ENCODE measurements at places on chromosomes 13 and 19.

- DNase-seq: no peak
Observed at GRCh38 chr13:111506621-111507020, 186.2 kb downstream of the TEX29 start.

DNA sequence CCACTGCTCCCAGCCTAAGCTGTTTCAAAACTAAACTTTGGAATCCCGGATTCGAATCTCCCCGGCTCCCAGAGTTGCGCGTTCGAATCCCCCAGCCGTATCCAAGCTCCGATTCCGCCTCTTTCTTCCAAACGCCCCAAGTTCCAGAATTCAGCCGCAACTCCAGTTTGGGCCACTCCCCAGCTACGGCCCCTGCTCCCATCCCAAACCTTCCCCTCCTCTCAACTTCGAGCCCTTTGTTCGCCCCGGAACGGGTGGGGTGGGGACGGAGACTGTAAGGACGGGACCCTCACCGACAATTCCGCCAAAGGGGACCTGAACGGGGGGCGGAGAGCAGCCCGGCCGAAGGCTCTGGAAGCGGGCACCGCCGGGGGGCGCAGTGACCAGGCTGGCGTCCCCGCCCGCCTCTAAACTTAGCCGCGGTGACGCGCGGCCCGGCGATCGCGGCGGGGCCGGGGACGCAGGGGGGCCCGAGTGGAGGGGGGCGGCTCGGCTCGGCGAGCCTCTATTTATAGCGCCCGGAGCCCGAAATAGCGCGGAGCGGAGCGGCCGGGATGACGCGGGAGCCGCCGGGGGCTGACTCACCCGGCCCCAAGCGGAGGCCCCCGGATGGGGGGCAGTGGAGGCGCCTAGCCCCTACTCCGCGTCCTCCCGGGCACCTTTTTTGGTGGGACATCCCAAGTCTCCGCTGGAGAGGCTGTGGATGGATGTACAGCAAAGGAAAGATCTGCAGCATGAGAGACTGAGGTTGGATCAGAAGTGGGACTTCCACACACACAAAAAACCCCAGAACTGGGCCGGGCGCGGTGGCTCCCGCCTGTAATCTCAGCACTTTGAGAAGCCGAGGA is 4.9 kb upstream of the ERCC1 start:
- peak; percentile 32 for DNase-seq

DNA sequence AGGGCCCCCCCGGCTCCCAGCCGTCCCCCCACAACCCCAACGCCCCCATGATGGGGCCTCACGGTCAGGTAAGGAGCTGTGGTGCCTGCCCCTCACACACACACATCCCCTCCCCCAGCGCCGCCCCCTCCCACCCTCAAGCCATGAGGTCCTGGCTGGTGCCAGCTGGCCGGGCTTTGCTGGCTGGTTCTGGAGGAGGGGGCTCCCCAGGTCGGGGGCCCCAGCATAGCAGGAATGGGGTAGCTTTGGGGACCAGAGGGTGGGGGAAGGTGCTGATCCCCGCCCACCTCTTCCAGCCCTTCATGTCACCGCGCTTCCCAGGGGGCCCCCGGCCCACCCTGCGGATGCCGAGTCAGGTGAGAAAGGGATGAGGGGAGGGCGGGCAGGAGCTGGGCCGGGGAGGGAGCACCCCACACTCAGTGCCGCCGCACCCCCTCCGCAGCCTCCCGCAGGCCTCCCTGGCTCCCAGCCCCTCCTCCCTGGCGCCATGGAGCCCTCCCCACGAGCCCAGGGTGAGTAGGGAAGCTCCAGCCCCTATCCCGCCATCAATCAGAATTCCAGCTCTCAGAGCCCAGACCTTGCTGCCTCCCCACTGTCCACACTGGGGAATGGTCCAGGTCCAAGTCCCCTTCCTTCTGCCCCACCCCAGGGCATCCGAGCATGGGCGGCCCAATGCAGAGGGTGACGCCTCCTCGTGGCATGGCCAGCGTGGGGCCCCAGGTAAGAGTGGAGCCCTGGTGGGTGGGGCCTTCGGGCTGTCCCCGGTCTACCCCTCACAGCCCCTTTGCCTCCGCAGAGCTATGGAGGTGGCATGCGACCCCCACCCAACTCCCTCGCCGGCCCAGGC is 6.4 kb downstream of the ISYNA1 start:
- no peak for DNase-seq

DNA sequence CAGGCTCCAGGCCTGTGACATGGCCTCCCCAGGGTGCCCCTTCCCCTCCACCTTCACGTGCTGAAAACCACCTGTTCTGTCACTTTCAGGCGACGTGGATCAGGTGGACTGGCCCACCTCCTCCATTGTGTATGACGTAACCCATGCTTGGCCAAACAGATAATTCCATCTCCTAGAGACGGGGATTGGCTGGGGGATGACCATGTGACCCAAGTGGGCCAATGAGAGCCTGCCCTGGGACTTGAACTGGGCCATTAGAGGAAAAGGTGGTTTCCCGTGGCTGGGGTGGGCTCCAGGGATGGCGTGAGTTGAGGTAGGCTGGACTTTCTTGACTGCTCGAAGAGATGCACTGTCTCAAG is 3.6 kb upstream of the ADAMTSL5 start:
- no peak for DNase-seq

GRCh38 chr19:18427743-18428113 is 8.5 kb downstream of the SSBP4 start:
- DNase-seq: no peak

DNA sequence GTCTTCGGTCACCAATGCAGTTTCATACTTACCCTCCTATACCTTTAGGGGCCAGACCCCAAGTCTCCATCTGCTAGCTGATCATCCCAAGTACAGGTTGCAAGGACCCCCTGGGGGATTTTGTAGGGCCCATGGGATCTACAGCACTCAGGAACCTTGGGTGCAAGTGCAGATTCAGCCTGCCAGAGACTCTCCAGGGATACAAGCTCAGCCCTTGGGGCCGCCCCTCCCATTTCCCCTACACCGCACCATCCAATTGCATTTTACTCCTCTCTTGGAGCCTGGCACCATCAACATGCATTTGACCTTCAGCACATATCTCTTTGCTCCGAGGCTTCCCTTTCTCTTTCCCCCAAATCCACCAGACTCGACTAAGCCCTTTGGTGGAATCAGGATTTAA is 154.7 kb upstream of the ZNF536 start:
- DNase-seq: no peak

DNA sequence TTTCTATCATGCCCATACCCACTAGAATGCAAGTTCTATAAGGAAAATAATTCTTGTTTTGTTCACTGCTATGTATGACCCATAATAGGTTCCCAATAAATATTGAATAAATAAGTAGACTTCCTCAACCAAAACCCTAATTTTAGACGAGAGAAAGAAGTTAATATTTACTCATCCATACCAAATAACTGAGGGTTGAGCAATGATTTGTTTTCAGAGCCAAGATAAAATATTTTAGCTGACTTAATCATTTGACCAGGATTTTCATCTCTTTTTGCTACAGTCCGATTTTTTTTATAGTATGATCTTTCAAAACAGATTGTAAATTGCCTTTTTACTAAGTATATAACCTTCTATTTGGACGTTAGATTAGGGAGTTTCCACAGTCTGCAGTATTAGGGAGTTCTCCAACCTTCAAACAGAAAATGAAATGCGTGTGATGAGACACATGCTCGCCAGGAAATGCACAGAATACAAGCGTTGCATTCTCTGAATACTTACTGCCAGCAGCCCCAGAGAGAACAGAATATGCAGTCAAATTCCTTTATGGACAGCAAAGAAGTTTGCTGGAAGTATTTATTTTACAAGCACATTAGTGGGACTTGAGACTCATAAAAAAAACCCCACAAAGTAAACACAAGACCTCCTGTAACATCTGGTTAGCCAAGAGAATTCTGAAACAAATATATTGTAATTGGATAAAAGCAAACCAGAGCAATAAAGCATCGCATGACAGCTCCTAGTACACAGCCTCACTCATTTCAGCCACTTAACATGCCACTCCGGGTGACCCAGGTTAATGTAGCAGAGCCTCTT is 230.0 kb downstream of the MYO16 start:
- no peak for DNase-seq

- peak; percentile 59 for DNase-seq
Observed at GRCh38 chr19:49415102-49415809, 8.0 kb downstream of the PTH2 start.

DNA sequence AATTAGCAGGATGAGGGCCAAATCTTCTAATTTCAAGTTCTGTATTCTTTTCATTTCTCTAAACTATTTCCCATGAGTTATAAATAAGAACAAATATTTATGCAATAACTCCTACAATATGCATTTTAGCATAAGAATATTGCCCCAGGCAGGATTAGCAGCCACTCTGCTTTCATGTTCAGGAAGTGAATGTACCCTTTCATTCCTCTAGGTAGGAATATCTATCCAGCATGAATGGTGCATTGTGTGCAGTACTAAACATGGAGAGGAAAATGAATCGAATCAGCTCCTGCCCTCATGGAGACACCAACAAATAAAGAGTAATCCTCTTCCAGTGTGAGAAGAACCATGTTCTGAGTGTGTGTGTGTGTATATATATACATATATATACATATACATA is 41.0 kb downstream of the LHFPL6 start:
- no peak for DNase-seq

DNA sequence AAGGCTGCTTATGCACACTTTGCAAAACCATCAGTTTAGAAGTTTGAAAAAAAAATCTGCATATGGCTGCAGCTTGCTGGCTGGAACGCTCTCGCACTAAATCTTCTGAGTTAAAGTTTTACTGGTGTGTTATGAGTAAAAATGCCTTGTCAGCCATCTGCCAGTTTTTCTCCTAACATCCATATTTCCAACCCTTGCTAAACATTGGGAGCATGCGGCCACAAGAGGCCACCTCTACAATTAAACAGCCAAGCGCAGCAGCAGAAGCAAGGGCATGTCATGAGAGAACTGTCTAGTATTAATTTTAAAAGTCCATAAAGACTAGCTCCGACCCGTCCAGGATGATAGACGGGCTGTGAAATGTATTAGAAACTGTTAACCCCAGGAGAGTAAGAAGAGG is 248.3 kb downstream of the TSHZ3 start:
- DNase-seq: no peak

DNA sequence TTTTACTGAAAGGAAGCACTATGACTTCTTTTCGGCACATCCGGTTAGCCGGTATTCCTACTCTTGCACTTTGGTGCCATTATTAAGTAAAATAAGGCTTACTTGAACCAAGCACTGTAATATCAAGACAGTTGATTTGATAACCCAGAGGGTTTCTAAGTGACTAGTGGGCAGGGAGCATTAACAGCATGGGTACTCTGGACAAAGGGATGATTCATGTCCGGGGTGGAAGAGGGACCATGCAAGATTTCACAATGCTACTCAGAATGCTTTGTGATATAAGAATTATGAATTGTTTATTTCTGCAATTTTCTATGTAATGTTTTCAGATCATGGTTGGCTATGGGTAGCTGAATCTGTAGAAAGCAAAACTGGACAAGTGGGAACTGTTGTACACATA is 282.1 kb downstream of the TDRD3 start:
- no peak for DNase-seq

DNA sequence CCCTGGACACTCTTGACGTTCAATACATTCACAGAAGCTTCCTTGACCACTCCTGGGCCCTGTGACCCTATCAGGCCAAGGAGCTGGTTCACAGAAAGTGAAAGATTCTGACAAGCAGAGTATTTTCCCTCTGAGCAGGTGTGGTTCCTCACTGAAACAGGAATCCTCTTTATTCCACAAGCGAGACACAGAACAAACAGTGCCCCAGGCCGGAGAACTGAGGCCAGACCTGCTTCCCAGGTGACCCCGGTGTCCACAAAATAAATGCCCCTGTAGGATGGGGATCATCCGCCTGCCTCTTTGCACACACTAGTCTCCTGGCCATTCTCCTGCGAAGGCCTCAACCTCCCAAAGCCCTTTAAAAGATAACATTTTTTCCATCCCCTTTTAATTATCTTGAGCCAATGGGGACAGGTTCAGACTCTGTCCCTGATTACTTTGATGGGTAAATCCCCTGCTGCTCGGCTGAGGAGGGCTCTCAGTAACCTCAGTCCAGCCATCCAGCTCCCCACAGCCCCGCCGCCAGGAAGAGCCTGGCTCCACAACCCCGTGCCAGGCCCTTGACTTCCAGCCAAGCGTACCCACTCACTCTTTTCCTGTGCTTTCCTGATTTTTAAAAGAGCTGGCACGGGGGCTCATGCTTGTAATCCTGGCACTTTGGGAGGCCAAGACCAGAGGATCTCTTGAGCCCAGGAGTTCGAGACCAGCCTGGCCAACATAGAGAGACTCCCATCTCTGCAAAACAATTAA is 129.1 kb downstream of the FOXO1 start:
- no peak for DNase-seq
